ENCODE measurements at places on chromosomes 4 and X. TPM values are rescaled to one million over a fixed set of nuclear protein-coding genes. Genes with fewer than 3 reads are reported as not detected.

GRCh38 chr4:16157609-16158503, 68.4 kb downstream of the TAPT1 start:
- H3K27ac ChIP-seq = no peak overlapping the region
- no peak for DNase-seq
- H3K36me3 ChIP-seq = no peaks in the 10 kb centered on the region
- no peaks in the 10 kb centered on the region for H3K4me1 ChIP-seq
- no peak overlapping the region for H3K4me3 ChIP-seq
- H3K27me3 ChIP-seq = no peaks in the 10 kb centered on the region

DNA sequence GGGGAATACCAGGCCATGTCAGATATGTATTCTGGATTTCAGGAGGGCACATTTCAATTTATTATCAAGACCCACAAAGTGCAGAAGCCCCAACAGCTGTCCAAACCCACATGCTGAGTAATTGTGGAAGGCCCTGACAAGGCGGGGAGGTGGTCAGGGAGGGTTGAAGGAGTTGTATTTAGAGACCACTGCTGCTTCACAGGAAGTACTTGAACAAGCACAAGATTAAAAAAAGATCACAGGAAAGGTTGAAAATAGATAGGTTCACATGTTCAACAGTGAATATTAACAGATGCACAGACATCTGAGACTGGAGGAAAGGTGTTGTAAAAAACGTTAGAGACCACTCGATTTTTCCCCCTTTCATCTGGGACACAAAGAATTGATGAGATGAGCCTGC, 17.9 kb downstream of the ATP8A1 start:
- DNase-seq = no peak
- H3K4me1 ChIP-seq = peaks cover 68% of the 10 kb centered on the region
- no peak overlapping the region for H3K4me3 ChIP-seq
- no peak overlapping the region for H3K27ac ChIP-seq
- H3K27me3 ChIP-seq = no peaks in the 10 kb centered on the region

DNA sequence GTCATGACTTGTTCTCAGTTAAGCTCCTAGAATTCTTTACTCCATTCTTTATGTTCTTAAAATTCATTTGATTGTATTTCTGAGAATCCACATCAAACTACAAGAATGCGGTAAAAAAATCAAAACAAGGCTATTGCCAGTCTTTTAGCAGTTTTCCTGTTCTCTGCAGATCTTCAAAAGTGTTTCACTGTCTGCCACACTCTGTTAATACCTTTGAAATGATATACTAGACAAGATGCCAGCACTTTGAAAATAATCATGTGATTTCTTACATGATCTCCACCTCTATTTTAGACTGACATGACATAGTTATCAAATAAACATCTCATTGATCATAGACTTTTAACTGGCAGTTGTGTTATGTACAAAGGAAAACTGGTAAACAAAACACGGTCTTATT, 30.1 kb upstream of the GPRIN3 start:
- H3K27ac ChIP-seq = no peak overlapping the region
- H3K4me3 ChIP-seq = no peak overlapping the region
- no peak for DNase-seq
- H3K36me3 ChIP-seq = no peaks in the 10 kb centered on the region
- H3K4me1 ChIP-seq = peaks cover 25% of the 10 kb centered on the region
- H3K27me3 ChIP-seq = no peaks in the 10 kb centered on the region

- H3K36me3 ChIP-seq = no peaks in the 10 kb centered on the region
- no peaks in the 10 kb centered on the region for H3K4me1 ChIP-seq
- DNase-seq = no peak
- H3K4me3 ChIP-seq = no peak overlapping the region
- H3K27ac ChIP-seq = no peak overlapping the region
- no peaks in the 10 kb centered on the region for H3K27me3 ChIP-seq
Observed at GRCh38 chr4:30790998-30791397, 70.8 kb downstream of the PCDH7 start.

- H3K27me3 ChIP-seq = no peaks in the 10 kb centered on the region
- H3K27ac ChIP-seq = no peak overlapping the region
- no peaks in the 10 kb centered on the region for H3K36me3 ChIP-seq
- no peaks in the 10 kb centered on the region for H3K4me1 ChIP-seq
- H3K4me3 ChIP-seq = no peak overlapping the region
Observed at GRCh38 chr4:38185406-38186144, 225.4 kb downstream of the PTTG2 start.

DNA sequence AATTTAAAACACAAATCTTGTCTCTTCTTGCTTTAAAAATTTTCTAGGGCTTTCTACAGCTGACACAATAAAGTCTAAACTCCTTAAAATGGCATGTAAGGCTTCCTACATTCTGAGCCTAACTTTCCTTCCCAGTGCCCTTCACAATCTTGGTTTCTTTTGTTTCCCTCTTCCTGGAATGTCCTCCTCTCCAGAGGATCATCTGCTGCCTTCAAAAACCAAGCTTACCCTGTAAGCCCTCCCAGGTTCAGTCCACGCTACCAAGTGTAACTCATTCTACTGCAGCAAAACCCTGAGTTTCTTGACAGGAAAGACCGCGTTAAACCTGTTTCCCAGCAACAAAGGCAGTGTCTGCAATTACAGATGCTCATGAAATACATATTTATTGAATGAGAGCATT, 91.3 kb downstream of the SHISA3 start:
- H3K27me3 ChIP-seq = no peaks in the 10 kb centered on the region
- no peak for DNase-seq
- no peaks in the 10 kb centered on the region for H3K36me3 ChIP-seq
- no peaks in the 10 kb centered on the region for H3K4me1 ChIP-seq
- H3K27ac ChIP-seq = no peak overlapping the region

- DNase-seq = no peak
- no peak overlapping the region for H3K27ac ChIP-seq
- H3K27me3 ChIP-seq = no peaks in the 10 kb centered on the region
- H3K4me1 ChIP-seq = no peaks in the 10 kb centered on the region
- no peak overlapping the region for H3K4me3 ChIP-seq
- H3K36me3 ChIP-seq = no peaks in the 10 kb centered on the region
Observed at GRCh38 chr4:76751612-76752343, 146.2 kb downstream of the SOWAHB start.

- H3K36me3 ChIP-seq = no peaks in the 10 kb centered on the region
- DNase-seq = no peak
- H3K27ac ChIP-seq = no peak overlapping the region
- no peak overlapping the region for H3K4me3 ChIP-seq
- no peaks in the 10 kb centered on the region for H3K27me3 ChIP-seq
Observed at GRCh38 chr4:42104521-42104920, 47.9 kb downstream of the BEND4 start.

DNA sequence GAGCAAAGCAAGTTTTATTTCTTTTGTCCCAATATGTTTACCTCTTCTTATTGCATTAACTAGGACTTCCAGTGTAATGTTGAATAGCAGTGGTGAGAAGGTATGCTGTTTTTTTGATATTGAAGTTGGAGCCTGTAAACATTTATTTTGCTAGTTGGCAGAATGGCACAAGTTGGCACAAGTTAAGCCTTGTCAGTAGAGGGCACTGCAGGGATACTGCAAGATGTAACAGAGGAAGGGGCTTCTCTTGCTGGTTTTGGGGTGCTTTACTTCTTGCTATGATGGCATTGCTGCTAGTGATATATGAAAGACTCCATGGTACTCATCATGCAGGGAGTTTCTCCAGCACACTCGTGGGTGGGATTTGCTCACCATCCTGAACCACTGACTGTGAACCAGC, 327.3 kb upstream of the ARX start:
- no peak overlapping the region for H3K4me3 ChIP-seq
- H3K27ac ChIP-seq = no peak overlapping the region
- no peaks in the 10 kb centered on the region for H3K36me3 ChIP-seq

DNA sequence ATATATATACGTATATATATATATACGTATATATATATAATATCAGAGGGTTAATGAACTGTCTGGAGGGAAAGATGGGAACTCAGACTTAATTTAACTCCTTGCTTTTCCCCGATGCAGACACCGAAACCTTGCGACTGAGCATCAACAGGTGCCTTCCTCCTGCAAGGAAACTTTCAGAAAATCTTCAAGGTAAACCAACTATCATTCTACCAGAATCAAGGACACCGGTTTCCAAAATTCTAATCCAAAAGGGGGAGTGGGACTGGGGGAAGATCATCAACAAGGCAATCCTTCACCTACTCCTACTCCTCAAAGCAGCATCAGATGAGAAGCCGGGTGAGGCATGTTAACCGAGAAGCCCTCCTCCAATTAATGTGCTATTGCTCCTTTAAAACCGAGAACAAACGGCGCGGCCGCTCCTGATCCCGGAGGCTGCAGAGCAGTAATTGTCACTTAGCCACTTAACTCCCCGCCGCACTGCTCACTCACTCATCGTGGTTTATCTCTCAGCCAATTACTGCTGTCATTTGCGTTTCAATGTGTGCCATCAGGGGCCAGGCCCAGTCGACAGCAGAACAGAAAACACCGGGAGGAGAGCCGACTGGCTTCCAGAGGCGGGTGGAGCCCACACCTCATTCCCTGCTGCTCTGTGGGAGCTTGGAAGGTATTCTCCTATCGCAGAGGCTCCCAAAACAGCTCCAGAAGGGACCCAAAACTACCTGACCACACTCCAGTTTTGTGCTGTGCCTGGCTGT, 61.7 kb downstream of the MAML3 start:
- no peak for DNase-seq
- H3K4me1 ChIP-seq = peaks cover 37% of the 10 kb centered on the region
- H3K27me3 ChIP-seq = no peaks in the 10 kb centered on the region
- H3K27ac ChIP-seq = no peak overlapping the region

GRCh38 chrX:140744085-140744484, 34.5 kb downstream of the LINC00632 start:
- H3K27ac ChIP-seq = no peak overlapping the region
- peak; percentile 6 for DNase-seq
- H3K4me3 ChIP-seq = no peak overlapping the region
- H3K27me3 ChIP-seq = no peaks in the 10 kb centered on the region
- H3K4me1 ChIP-seq = no peaks in the 10 kb centered on the region

GRCh38 chr4:25236971-25237370, 3.1 kb downstream of the PI4K2B start:
- H3K27me3 ChIP-seq = no peaks in the 10 kb centered on the region
- H3K4me3 ChIP-seq = no peak overlapping the region
- H3K36me3 ChIP-seq = no peaks in the 10 kb centered on the region

- no peaks in the 10 kb centered on the region for H3K27me3 ChIP-seq
- no peaks in the 10 kb centered on the region for H3K4me1 ChIP-seq
- H3K27ac ChIP-seq = no peak overlapping the region
- no peak overlapping the region for H3K4me3 ChIP-seq
- no peak for DNase-seq
Observed at GRCh38 chr4:17956245-17956644, 65.3 kb downstream of the LCORL start.

DNA sequence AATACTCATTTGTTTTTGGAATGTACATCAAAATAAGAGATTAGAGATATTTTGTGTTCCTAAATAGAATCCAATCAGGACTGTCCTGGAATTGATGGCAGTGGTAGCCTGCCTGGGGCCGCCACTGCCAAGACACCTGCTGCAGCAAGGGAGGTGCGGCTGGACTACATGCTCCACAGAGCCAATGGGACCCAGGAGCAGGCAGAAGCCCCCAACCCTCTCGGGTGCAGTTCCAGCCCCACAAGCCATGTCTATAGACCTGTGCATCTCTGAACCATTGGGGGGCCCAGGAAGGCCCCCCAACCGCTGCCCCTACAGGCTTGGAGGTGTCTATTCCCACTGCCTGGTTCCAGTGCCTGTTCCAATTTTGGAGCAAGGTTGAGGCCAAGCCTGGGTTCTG, 1524.3 kb downstream of the PCDH18 start:
- no peak for DNase-seq
- H3K27ac ChIP-seq = no peak overlapping the region
- no peaks in the 10 kb centered on the region for H3K36me3 ChIP-seq
- H3K4me1 ChIP-seq = no peaks in the 10 kb centered on the region

DNA sequence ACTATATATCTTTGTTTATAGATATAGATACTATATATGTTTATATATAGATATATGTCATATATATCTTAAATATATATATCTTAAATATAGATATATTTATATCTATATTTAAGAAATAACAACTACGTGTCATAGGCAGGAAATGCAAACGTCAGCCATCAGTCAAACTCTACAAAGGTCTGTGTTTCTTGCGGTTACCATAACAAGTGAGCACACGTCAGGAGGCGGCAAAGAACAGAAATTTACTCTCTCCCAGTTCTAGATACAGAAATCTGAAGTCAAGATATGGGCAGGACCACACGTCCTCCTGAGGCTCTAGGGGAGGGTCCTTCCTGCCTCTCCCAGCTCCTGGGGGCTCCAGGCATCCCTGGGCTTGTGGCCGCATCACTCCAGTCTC, 6.5 kb downstream of the PLCXD1 start:
- peaks cover 20% of the 10 kb centered on the region for H3K36me3 ChIP-seq
- H3K4me1 ChIP-seq = peaks cover 5% of the 10 kb centered on the region
- no peak overlapping the region for H3K27ac ChIP-seq
- peak; percentile 7 for DNase-seq
- no peak overlapping the region for H3K4me3 ChIP-seq

DNA sequence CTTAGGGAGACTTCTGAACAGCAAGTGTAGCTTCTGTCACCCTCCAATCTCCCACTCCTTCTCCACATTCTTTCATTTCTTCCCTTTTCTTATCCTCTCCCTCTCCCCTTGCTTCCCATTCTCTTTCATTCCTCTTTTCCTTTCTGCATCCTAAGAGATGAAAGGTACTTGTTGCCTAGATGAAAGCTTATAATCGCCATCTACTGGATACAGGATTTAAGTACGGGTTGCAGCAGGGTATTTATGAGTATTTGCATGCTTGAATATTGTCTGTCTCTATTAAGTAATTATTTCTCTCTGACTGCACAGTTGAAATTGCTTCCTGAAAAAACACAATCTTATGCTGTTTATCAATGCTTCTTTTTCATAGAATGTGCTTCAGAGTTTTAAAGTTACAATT, 174.0 kb upstream of the TENT5D start:
- H3K27ac ChIP-seq = no peak overlapping the region
- DNase-seq = no peak

GRCh38 chr4:42151568-42152506, 618 bp downstream of the BEND4 start:
- no peaks in the 10 kb centered on the region for H3K4me1 ChIP-seq
- H3K27me3 ChIP-seq = peaks cover 17% of the 10 kb centered on the region
- H3K4me3 ChIP-seq = no peak overlapping the region
- H3K36me3 ChIP-seq = no peaks in the 10 kb centered on the region
- no peak overlapping the region for H3K27ac ChIP-seq

DNA sequence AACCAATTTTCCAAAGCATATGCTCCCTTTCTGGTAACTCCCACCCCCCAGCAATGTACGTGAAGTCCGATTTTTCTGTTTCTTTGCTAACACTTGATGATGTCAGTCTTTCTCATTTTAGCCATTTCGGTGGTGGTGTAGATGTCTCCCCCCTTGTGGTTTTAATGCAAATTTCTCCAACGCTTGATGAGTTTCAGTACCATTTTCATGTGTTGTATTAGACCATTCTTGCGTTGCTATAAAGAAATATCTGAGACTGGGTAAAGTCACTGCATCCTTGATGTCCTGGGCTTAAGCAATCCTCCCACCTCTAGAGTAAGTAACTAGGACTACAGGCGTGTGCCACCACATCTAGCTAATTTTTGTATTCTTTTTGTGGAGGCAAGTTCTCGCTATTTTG, 148.4 kb upstream of the VCX3A start:
- no peak for DNase-seq
- no peaks in the 10 kb centered on the region for H3K27me3 ChIP-seq
- no peak overlapping the region for H3K4me3 ChIP-seq
- H3K4me1 ChIP-seq = no peaks in the 10 kb centered on the region
- H3K27ac ChIP-seq = no peak overlapping the region

- no peaks in the 10 kb centered on the region for H3K36me3 ChIP-seq
- H3K27ac ChIP-seq = no peak overlapping the region
- no peak overlapping the region for H3K4me3 ChIP-seq
- peaks cover 7% of the 10 kb centered on the region for H3K4me1 ChIP-seq
Observed at GRCh38 chrX:107454302-107454701, 4.8 kb downstream of the FRMPD3 start.

KLB gene
- total RNA-seq = not detected

AFP gene
- total RNA-seq = not detected

FAT1 gene
- not detected for total RNA-seq

KLHL4 gene
- 0.18 TPM for total RNA-seq

PAGE2 gene
- total RNA-seq = not detected

PDZD4 gene
- 2.3 TPM for total RNA-seq

CDKL2 gene
- 0.27 TPM for total RNA-seq

Data from CD8-positive, alpha-beta memory T cell (primary cell).